Left ventricle myocardium superior (tissue), 1 donor: ENCODE measurements at places on chromosomes 1 and 21.
A peak's percentile ranks its signal among the peaks of the same experiment; 100 is the strongest.

GRCh38 chr1:59973719-59974118, 47.1 kb upstream of the CYP2J2 start:
- no peak for DNase-seq

- DNase-seq, result no peak
These were observed 17.4 kb upstream of the TRIM63 start for GRCh38 chr1:26084844-26085243.

GRCh38 chr21:43921979-43922945, 57.2 kb downstream of the AGPAT3 start:
- no peak for DNase-seq

DNA sequence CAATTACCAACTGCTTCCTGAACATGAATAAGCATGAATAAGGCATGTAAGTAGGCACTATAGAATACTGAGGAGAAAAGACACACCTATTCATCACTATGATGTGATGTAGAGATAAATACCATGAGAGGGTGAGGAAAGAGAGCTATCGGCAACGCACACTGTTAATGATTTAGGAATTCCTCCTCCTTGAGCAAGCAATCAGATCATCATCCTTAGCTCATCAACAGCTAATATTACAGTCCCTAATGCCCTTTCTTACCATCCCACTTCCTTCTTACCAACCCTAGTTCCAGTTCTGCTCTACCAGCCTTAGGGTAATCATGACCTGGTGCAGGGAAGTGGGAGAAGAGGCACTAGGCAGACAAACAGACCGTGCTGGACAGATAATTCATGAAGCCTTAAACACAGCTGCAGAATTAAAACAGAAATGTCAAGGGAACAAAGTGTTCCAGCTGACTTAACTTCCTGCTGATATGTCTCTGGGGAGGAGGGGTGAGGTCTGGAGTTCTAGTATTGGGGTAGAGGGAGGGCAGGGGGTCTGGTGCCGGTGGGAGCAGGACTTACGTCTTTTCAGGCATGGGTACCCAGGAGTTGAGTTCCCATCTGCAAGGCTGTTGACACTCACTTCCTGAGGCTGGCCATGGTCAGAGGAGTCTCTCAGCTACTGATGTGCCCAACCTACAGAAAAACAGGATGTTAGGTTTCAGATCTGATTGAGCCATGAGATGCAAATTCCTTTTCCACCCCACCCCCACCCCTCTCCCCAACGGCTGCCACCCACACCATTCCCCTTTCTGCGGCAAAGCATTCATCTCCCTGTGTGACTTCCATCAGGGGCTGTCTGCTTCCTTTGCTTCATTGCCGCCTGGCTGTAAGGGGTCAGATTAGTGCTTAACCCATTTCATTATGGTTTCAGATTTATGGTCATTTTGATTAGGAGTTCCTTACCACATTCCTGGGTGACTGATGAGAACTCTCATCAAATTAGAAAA, 12.6 kb upstream of the RCSD1 start:
- peak; percentile 49 for DNase-seq

DNA sequence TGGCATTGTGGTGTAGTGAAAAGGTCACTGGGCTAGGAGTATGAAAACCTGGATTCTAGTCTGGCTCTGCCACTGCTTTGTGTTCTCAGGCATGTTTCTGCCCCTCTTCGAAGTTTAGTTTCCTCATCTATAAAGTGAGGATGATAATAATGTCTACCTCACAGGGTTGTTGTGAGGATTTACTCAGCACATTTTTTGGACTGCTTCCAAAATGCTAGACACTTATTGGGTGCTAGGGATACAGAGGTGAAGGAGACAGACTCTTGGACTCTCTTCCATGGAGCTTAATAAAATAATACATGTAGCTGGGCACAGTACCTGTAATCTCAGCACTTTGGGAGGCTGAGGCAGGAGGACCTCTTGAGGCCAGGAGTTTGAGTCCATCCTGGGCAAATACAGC, 3.6 kb downstream of the KIF2C start:
- no peak for DNase-seq

DNA sequence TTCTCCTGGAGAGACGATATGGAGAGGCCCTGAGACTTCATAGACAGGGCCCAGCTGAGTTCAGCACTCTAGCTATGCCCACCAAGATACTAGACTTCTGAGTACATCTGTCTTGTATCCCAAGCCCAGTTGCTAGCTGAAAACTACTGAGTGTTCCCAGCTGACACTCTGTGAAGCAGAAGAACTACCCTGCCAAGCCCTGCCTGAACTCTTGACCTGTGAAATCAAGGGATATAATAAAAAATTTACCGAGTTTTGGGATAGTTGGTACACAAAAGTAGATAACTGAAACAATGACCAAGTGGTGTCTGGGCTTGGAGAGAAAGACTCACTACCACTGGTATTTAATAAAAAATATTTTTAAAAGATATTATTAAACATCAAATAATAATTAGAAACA, 267.5 kb downstream of the TRABD2B start:
- DNase-seq, result no peak

DNA sequence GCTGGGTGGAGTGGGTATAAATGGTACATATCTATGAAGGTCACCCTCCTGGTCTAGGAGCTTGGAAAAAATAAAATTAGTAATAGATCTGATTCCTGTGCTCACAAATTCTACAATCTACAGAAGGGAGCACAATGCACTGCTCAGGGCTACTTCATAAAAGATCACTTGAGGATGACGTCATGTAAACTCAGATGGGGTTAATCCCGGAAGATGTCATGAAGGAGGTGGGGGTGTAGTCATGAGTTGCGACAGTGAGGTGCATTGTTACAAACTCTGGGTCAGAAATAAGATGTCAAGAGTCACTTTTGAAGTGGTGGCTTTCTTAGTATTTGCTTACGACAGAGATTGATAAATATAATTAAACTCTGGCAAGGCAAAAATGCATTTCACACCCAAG, 68.2 kb downstream of the LHX9 start:
- DNase-seq, result no peak

DNA sequence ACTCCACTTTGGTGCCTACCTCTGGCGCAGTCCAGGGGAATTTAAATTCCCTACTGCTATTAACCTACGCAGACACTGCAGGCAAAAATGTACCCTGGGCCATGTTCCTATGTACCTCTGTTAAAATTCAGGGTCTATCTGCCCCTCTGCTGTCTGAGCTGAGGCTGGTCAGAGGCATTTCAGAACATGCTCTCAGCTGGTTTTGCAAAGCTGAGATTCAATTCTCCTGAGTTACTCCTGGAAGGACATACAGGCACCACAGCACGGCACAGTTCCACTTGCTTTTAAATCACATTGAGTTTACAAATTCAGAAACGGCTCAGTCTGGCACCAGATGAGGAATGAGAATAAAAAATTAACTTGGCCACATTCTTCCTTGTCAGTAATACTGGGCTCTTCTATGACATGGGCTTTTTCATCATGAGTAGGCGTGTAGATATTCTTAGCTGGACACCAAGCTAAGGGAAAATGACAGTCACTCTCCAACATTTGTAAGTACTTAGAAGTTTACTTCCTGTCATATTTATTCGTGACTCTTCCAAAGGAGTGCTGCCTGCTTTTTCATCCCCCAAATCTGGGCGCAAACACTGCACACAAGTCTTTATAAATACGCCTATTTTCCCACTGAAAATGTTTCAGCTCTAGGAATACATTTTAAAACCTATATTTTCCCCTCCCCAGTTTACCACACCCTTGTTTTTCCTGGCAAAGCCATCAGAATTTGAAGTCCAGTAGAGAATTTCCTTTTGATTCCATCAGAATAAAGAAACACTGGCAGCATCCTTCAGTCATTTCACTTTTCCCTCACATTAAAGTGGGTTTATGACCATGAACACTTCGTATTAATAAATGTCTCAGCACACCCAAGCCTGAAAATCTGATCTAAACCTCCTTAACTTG, 1.9 kb downstream of the C1orf198 start:
- no peak for DNase-seq

DNA sequence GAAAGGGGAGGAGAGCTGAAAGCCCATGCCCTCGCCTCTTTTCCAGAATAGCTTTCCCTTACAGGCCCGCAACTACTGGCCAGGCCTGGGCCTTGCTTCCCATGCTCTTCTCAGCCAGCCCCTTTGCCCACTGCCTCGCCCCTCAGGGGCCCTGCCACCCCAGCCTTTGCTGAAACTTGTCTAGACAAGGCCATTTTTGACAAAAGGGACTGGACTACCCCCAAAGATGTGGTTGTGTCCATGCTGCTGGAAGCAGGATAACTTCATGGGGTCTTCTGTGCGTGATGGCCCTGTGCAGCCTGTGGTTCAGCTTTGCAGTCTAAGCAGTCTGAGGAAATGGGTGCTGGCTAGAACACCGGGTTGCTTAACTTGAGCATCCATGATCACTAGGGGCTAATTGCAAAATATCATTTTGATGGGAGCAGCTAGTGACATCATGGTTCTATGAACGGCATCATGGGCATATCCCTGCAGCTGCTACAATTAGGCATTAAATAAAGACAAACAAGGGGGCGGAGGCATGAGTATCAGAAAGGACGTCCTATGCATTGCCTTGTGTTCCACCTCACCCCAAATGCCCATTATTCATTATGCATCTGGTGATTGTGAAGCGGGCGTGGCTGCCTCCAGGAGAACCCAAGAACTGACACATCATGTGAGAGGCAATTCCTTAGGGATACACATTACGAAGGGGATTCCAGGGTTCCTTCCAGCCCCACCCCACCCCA, 36.8 kb downstream of the NTPCR start:
- no peak for DNase-seq

GRCh38 chr1:15957221-15958095, 18.4 kb downstream of the ZBTB17 start:
- DNase-seq, result no peak

DNA sequence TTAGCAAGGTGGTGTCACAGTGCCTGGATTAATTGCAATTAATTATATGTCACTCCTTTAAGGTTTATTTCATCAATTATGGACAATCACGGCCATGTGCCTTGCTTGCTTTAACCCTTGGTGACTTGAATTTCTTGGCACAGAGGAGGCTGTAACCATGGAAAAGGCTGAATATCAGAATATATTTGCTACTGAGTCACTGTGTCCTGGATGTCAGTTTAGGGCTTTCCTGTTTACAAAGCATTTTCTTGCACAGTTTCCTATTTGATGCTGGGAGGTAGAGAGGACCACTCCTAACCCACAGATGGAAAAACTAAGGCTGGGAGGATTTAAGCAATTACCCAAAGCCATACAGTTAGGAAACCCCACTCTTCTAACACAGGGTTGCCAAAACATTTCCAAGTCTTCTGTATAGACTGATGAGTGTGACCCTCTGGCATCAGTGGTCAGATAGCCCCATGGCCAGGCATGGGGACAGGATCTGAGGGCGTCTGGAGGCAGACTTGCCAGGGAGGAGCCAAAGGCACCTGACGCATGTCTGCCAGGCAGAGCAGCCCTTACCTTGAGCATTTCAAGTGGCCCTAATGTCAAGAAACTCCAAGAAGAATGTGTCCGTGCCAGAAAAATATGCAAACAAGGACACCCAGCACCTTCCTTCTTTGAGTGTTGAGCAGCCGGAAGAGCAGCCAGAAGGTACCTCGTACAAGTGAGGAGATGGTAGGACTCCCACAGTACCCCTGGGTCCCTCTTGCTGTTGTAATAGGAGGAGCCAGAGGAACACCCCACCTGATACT, 34.4 kb downstream of the KCNN3 start:
- DNase-seq, result no peak

DNA sequence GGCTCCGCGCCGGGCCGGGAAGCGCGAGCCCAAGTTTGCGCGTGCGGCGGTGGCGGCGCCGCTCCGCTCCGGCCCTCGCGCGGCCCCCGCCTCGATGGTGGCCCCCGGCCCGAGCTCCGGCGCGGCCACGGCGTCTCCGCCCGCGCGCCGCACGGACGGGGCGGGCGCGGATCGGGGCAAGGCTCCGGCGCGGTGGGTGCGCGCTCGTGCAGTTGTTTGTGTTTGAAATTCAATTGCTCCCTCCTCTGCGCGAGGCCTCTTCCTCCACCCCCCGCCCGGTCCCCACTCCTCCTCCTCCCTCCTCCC, at the start of gene HDGF:
Gene HDGF (minus strand): TSS at position 225 of the 306 bp plus-strand sequence. CDS start 246 bp downstream, outside the sequence.
- no peak for DNase-seq

DNA sequence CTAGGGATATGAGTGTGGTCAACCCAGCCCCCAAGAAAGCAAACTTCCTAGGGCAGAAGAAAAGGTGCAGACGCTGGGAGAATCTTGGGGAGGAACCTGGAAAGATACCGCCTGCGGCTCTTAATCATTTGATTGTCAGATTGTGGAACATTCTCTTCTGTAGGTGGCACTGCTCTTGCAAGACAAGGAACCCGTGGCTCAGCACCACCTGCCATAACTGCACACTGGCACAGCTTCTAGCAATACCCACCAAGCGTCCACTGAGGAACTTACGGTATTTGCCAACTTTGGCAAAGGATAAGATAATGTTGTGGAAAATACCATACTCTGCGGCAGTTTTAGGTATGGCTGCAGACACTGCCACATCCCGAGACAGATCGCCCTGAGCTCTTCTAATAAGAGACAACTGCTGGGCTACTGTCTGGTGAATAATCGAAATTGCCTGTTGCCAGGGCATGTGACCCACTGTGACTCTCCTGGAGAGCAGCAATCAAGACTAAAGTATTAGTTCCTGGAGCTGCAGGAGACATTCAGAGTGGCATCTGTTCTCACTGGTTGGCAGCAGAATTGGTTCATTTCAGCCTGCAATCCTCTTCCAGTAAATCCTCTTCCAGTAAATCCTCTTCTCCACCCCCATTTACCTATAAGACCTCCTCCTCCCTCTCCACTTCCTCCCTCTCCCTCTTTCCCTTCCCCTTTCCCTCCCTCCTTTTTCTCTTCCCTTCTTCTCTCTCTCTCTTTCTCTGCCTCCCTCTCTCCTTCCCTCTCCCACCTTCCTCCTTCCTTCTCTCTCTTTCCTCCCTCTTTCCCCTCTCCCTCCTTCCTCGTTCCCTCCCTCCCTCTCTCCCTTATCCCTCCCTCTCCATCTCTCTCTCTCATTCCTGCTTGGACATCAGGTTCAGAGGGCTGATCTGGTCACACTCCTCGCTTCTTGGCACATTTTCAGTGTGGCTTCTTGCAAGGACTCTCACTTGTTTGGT, 49.7 kb upstream of the B3GALT5 start:
- DNase-seq, result no peak

GRCh38 chr1:223062177-223062576, 80.9 kb downstream of the TLR5 start:
- DNase-seq, result no peak

DNA sequence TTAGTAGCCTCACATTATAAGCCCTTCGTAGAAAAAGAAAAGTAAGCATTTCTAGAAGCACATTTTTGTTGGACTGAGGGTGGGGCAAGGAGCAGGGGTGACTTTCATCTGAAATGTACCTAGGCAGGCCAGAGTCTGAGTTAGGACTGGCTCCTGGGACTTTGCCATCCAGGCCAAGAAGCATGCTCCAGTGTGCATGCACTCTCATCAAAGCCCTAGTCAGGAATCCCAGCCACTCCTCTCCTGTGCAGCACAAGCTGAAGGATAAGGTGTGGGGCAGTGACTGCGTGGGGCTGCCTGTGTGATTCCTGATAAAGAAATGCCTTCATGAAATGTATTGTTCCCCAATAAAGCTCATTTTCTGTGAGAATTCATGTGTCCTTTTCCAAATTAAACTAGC, 88.2 kb downstream of the GFI1 start:
- DNase-seq, result no peak
